ENCODE measurements at places on chromosomes 1 and 21.

- no peak for DNase-seq
Observed at GRCh38 chr1:175635092-175635491, 108.3 kb downstream of the TNR start.

GRCh38 chr1:55443175-55443915 is 228.2 kb upstream of the USP24 start:
- DNase-seq = no peak

DNA sequence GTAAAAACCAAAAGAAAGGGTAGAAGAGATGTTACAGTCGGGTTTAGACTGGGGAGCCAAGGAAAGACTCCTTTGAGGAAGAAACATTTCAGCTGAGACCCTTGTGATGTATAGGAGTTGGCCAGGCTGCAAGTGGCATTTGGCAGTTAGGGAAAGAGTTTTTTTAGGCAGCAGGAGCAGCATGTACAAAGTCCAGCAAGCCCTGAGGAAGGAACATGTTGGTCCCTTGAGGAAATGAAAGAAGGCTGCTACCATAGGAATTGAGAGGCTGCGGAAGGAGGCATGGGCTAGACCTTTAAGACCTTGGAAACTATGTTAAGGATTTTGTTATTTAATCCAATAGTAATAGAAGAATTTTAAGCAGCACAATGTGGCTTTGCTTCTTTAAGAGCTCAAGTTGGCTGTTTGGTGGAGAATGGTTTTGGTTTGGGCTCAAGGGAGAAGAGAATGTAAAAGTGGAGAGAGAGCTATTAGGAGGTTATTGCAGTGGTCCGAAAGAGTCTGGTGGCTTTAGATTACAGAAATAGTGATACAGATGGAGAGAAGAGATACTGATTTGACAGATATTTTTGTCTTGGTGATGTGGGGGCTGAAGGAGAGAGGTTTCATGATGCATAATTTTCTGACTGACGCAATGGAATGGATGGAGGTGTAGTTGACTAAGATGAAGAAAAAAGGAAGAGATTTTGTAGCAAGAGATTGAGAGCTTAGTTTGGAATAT is 26.6 kb downstream of the SMAP2 start:
- DNase-seq = no peak

DNA sequence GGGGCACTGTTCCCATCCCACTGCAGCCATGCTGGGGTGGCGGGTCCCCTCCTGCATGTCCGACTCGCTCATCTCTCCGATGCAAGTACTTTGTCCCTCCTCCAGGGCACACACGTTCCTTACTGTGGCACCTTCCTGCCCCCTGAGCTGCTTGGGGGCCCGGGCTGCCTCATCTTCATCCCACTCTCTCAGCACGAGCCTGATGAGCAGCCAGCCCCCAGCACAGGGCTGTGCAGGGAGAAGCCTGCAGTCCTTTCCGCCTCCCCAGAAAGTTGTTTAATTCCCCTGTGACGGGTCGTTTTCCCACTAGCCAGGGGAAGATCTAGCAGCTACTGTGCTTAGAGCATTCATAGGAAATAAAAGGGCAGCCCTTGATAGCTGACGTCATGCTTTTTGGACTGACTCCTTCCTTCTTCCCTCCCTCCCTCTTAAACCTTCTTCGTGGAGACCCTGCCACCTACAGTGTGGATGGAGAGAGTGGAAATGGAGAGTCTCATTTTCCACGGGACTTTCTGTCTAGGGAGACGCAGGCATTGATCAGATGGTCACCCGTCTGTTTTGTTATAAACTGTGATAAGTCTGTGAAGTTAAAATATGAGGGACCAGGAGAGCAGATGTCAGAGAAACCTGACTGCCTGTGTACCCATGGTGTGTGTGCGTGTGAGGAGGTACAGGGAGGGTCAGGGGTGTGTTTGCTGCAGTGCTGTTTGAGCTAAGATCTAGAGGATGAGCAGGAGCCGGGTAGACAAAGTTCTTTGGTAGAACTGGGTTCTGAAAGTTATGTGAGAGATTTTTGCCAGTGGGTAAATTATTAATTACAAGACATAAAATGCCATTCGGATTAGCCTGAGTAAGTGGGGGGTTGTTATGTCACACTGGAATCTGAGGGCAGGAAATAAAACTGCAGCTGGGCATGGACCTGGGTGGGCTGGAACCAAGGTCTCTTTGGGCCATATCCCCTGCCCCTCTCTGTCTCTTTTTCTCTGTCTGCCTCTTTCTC is 34.3 kb downstream of the GPR137B start:
- no peak for DNase-seq

DNA sequence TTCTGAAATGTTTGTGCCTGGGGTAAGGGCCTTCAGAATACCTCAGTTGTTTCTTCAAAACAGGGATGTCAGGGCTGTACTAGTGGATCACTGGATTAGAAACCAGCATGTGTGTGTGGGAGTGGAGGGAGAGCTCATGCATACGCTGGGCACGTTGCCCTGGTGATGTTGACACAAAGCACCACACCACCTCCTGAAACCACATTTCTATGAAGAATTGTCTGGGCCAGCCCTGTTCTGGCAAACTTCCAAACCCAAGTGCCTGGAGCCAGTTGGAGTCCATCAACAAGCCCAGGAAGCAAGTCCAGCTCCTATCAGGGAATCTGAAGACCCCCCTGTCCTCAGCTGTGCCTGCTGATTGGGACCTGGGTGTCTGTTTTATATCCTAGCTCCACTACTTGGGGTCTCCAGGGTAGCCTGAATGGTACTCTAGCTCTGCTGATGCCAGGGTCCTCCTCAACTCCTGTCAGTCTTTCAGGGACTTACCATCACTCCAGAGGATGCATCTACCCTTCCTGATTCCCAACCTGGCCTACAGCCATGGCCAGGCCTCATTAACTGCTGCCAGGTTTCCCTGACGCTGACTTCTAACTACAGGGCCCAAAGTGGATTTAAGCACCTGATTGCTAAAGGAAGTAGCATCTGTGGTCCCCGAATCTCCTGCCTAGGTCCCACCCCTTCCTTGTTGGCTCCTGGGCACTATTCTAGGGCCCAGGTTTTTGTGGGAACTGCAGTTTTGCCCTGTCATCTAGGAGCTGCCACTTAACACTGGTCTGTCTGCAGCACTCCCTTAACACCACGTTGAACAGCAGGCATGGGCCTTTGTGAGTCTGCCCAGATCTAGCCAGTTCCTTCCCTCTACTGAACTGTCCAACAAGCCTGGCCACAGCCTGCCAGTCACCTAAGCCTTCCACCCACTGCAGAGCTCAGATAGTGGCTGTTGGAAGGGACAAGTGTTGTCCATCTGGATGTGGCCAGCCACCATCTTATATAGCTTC is 45.5 kb downstream of the LPAR3 start:
- DNase-seq = peak; percentile 39

GRCh38 chr1:156086256-156086662 is 4.0 kb upstream of the MEX3A start:
- DNase-seq = no peak

Measured in CD4-positive, alpha-beta T cell treated with Interleukin-12 subunit alpha and Interleukin-12 subunit beta, for 1 hour (primary cell).